ENCODE measurements at places on chromosomes 11 and 22.

- DNase-seq: no peak
These were observed 2.9 kb downstream of the SRPRA start for GRCh38 chr11:126265811-126266210.

GRCh38 chr11:71283971-71284441 lies 31.6 kb upstream of the SHANK2 start:
- DNase-seq: no peak

DNA sequence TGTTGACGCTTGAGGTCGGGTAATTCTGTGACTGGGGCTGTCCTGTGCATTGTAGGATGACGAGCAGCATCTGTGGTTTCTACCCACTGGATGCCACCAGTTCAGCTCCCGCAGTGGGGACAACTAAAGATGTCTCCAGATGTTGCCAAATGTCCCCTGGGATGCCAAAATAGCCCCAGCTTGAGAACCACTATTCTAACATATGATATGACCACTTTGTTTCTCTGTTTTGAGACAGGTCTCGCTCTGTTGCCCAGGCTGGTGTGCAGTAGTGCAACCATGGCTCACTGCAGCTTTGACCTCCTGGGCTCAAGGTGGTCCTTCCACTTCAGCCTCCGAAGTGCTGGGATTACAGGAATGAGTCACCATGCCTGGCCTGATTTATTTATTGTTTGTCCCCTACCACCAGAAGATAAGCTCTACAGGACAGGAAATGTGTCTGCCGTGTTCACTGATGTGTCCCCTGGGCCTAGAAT lies 4.4 kb upstream of the MEN1 start:
- no peak for DNase-seq

DNA sequence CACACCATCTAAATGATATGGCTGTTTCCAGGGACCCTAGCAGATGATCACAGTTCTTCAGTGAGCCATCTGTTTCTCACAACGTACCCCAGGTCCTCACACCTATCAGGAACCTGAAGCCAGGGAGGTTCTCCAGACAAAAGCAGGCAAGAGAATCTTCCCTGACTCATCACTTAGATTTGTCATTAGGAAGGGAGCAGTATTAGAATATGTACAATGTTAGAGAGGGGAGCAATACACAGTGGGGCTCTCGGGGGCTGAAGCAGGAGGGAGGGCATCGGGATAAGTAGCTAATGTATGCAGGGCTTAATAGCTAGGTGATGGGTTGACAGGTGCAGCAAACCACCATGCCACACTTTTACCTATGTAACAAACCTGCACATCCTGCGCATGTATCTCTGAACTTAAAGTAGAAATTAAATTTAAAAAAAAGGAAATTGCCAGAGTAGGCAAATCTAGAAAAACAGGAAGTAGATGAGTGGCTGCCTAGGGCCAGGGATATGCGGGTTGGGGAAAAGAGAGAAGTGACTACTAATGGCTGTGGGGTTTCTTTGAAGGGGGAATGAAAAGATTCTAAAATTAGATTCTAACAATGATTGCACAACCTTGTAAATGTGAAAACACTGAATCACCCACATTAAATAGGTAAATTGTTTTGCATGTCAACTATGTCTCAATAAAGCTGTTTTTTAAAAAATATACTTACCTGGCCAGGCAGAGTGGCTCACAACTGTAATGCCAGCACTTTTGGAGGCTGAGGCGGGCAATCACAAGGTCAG lies 14.4 kb downstream of the C22orf42 start:
- DNase-seq: no peak
